ENCODE measurements at places on chromosomes 16 and 17. TPM values are rescaled to one million over a fixed set of nuclear protein-coding genes. Genes with fewer than 3 reads are reported as not detected.
A peak's percentile ranks its signal among the peaks of the same experiment; 100 is the strongest.

GRCh38 chr17:42387661-42388380, 421 bp downstream of the STAT3 start:
- peak; percentile 34 for DNase-seq

The TMUB2 gene
- total RNA-seq = 23.0 TPM

GRCh38 chr17:65020284-65020683, 36.3 kb downstream of the GNA13 start:
- DNase-seq = peak; percentile 64

The ENPP7 gene
- not detected for total RNA-seq

The CLEC3A gene
- not detected for total RNA-seq

Data from fibroblast of the aortic adventitia (primary cell).